ENCODE measurements at places on chromosomes 1 and 21. TPM values are rescaled to one million over a fixed set of nuclear protein-coding genes. Genes with fewer than 3 reads are reported as not detected.

Gene FBXO28
- 18.4 TPM for total RNA-seq

Gene DIRAS3
- not detected for total RNA-seq

Gene TESK2
- 5.1 TPM for total RNA-seq

Gene CCDC181
- not detected for total RNA-seq

Gene RABGAP1L
- total RNA-seq, result 34.7 TPM

Gene PPIAL4G
- not detected for total RNA-seq

Gene RNF11
- 50.1 TPM for total RNA-seq

Gene SYT2
- total RNA-seq, result under 0.01 TPM

Gene DYRK3
- 27.3 TPM for total RNA-seq

Gene PGLYRP3
- total RNA-seq, result 0.34 TPM

Gene KLHDC9
- total RNA-seq, result 0.68 TPM

Gene RNF207
- total RNA-seq, result 6.6 TPM

Gene MARK1
- 7.1 TPM for total RNA-seq

Gene PALMD
- 5.4 TPM for total RNA-seq

Gene VWA5B1
- not detected for total RNA-seq

Gene SPATA6
- total RNA-seq, result 0.34 TPM
